Prostate gland (tissue), 2 donors: ENCODE measurements at places on chromosomes 1 and 21. TPM values are rescaled to one million over a fixed set of nuclear protein-coding genes. Genes with fewer than 3 reads are reported as not detected.

The RHD gene
- total RNA-seq: not detected

The MMEL1 gene
- 4.6 TPM for total RNA-seq

DNA sequence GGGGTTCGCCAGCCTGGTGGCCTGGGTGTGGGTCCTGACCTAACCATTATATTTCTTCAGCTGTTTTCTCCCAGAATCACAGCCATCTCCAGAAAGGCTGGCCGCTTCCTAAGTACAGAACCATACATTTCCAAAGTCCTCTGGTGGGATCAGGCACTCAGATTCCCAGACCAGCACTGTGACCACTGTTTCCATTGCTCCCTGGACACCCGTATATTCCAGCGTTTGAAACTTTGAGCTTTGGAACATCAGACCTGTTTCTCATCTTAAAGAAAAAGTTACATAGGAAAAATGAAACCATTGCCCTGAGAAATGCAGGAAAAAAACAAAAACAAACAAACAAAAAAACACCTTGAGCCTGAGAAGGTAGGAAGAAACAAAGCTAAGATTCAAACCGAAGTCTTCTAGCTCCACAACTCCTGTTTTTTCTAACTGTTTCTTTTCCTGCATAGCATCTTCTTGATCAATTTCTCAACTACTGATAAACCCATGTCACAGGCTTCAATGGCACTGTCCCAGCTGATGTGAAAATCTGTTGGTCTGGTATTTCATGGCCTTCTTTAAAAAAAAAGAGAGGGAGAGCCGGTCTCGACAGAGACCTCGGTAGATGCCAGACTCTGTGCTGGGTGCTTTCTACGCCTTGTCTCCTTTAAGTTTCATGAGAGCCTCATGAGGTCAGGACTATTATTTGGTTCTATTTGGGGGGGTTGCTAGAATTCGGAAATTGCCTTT lies 221.3 kb downstream of the TOMM20 start:
- no peak for DNase-seq

DNA sequence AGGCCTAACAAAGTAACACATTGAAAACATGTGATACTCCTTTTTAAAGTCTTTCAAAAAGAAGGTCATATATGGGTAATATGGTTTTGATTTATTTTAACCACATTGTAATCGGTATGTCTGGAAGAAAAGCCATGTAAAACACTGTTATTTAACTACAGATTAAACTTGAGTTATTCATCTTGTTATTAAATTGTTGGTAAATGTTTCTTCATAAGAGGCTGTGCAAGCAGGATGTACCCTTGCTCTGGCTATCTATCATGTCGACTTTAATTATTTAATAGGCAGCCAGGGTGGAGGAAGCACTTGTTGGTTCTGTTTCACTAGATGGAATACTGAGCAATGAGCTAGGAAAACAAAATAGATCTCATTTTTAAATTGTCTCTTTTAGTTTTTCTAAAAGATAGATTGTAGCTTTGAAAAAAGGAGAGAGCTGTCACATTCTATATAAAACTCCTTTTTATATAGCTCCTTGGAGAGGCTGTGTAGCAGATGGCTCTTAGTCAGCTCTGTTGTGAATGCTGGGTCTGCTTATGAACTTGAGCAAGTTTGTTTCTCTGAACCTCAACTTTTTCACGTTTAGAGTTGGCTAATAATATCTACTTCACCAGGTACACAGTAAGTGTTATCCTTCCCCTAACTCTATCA lies 39.5 kb downstream of the LRRC8B start:
- no peak for DNase-seq

DNA sequence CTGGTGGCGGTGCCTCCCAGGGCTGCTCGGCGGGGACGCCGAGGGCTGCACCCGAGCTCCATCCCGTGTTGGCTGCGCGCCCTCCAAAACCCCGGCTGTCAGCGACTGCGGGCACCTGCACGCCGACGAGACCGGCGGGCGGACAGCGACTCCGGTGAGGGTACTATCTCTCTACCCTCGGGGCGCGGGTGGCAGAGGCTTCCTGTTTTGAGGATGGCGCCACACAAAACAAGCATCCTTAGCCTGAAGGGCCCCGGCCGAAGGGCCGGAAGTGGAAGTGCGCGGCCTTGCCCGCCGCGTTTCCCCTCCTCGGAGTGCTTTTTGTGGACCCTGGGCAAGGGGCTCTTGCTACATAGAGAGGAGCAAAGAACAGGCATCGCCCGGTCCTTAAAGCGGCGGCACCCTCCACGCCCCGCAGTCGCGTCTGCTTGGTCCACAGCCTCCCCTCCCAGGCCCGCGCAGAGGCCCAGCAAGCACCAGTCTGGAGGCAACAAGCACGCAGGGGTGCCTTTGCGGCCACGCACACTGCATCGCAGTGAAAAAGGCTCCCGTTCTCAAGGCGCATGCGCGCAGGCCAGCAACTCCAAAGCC lies 561 bp upstream of the COQ8A start:
- DNase-seq: peak; percentile 39
